ENCODE measurements at places on chromosomes 6 and 20.

DNA sequence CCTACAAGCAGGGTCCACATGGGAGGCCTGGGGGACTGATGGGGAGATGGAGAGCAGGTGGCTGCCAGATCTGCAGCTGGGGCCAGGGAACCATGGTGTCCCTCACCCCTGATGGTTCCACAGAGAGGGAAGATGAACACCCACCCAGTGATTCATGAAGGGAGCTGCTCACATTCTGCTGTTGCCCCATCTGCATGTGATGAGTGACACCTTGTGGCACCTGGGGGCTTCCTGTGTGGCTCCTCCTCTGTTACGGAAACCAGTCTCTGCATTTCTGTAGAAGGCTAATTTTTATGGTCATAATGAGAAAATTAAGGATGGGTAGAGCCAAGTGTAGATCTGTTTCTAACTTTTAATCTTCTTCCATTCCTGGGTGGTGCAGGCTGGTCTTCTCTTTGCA is 217.1 kb downstream of the SMOC2 start:
- DNase-seq: peak; percentile 12

DNA sequence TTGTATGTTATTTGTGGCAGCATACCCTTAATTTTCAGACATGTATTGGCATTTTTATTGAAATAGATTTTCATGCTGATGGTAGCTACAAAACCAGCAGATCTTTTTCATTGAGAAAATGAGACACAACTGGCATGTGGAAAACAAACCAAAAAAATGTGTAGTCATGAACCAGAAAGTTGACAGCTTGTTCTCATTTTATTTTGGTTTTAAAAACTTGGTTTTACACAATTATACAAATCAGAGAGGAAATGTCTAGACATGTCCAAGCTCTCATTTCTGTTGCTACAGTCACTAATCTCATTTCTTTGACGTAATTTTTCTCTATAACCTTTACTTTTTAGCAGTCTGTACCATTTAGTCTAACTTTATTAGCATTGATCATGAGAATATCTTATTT is 85.4 kb downstream of the GRIK2 start:
- DNase-seq: no peak

DNA sequence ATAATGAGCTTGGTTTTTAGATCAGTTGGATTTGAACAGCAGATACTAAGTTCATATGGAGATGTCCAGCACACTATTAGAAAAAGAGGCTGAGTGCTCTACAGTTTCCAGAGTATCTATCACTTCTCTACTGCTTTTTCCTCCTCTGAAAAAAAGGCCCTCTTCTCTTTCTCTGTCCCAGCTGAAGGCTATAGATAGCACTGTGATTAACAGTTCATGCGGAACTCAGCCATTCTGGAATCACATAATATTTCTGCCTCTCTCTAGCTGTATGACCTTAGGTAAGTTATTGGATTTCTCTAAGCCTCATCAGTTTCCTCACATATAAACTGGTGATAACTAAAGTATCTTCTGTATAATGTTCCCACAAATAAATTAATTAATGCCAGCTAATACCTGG is 184.1 kb downstream of the UBE3D start:
- DNase-seq: no peak

- DNase-seq: no peak
Measured at GRCh38 chr20:1934721-1935573, 39.7 kb downstream of the SIRPA start.

DNA sequence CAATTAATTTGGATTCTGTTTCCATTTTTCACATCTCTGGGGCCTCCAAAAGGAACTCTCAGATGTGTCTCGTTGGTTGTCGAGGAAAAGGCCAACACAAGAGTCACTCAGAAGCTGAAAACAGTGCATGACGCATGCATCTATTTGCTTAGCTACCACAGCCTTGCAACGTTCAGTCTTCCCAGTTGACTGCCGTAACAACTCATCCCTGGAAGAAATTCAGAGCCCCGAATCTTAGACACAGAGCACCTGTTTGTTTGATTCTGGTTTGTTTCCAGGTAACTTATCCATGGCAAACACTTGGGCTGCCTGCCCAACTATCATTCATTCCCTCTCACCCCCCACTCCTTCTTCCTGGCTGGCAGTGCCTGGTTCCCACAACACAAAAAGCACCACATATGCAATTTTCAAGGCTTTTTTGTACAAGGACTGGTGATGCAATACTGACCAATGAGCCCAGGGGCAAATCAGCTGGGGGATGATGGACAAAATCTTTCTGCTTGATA is 60.5 kb downstream of the ZMYND8 start:
- no peak for DNase-seq

DNA sequence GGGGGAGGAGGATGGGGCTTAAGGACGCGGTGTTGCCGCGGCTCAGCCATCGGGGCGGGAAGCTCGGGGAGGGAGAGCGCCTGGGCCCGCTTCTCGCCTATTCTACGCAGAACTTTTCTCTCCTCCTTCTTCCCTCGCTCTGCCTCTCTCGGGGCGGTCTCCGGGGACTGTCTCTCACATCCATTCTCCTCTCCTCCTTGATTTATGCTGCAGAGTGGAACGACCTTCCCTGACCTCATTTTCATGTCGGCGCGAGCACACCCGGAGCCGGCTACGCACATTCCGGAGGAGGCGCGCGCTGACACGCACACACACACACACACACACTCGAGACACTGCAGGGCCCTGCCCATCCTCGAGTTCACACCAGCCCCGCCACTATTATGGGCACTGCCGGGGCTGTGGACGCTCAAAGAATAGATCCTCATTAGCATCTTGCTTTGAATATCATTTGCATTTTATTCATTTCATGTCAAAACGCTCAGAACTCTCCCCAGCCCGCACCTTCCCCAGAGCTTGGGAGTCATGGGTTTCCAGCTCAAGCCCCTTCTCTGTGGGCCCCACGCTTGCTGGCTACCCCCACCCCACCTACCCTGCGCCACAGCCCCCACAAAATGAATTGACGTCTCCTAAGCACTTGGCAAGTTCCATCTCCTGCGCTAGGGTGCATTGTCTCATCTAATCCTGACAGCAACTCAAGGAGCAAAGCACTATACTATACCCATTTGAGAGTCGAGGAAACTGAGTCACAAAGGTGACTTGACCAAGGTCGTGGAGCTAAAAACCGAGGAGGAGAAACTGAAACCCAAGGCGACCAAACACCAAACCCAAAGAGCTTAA is 36.8 kb downstream of the NCR2 start:
- DNase-seq: peak; percentile 66

GRCh38 chr6:73873081-73873480 is 177.1 kb downstream of the CD109 start:
- DNase-seq: no peak

DNA sequence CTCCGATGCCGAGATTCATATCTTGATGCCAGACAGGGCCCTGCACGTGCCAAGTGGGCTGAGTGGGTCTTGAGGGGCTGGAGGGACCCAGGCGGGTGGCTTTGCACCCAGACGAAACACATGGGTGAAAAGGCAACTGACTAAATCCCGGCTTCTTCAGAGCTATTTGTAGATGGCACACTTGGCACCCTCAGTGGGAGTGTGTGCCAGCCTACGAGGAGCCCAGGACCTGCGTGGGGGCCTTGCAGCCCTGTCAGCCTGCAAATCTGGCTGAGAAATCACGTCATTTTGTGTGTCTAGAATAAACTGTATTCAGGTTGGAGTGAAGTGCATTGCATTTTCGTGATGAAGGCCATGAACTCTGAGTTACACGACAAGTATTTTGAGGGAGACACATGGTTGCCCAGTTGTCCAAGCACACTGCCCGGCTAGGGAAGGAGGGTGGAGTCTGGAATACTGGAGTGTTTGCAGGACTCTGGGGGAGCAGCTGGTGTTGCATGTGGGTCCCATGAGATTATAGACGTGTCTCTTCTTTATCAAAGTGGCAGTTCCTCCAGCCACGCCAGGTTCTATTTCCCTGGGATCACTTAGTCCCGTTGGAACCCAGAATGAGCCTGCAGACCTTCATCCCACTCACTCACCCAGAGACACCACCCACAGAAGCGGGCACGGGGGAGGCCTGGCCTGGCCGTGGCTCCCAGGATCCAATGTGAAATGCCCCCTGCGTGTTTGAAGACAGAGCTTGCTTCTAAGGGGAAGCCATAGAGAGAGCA is 60.2 kb downstream of the DLL1 start:
- no peak for DNase-seq

All from right hindlimb (tissue), 1 donor.